ENCODE measurements at places on chromosomes 3 and 15.

DNA sequence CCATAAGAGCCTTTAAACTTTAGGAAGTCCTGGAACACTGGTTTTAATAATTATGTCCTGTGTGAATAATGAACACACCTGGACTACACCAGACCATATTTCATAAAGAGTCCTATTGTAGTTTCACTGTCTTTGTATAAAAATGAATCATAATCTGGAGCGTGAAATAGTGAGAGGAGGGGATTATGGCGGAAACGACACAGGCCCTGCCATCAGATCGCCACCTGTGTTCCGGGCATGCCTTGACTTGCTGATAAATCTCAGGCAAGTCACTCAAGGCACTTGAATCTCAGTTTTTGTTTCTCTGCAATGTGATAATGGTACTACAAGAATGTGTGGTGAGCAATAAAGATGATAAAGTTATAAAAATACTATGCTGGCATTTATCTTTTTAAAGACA lies 995.5 kb downstream of the MCTP2 start:
- DNase-seq = no peak

DNA sequence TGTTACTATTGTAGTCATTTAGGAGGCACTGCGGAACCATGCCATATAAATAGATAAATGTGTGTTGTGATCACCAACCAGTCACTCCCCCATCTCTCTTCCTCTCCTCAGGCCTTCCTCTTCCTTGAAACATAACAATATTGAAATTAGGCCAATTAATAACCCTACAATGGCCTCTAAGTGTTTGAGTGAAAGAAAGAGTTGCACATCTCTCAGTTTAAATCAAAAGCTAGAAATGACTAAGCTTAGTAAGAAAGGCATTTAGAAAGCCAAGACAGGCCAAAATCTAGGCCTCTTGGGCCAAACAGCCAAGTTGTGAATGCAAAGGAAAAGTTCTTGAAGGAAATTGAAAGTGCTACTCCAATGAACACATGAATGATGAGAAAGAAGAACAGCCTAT lies 8.1 kb upstream of the DNASE1L3 start:
- no peak for DNase-seq

- no peak for DNase-seq
Observed at GRCh38 chr3:24457719-24458118, 36.9 kb downstream of the THRB start.

DNA sequence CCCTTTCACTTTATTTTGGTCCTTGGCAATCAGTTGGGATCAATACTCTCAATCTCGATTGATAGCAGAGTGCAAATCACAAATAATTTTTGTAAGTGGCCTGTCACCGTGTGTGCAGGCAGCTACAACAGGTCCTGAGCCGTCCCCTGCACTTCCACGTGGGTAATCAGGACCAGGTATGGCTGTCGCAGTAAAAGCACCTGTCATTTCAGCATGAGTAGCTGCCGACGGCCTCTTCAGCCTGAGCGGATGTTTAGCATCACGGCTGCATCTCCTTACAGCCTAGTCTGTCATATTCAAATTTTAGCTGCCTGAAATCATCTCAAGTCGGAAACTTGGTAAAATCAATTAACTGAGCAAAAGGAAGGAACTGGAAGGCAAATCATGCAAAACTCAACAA lies 53.0 kb upstream of the FOXP1 start:
- no peak for DNase-seq

- no peak for DNase-seq
Observed at GRCh38 chr3:192121923-192122322, 605.4 kb downstream of the FGF12 start.

DNA sequence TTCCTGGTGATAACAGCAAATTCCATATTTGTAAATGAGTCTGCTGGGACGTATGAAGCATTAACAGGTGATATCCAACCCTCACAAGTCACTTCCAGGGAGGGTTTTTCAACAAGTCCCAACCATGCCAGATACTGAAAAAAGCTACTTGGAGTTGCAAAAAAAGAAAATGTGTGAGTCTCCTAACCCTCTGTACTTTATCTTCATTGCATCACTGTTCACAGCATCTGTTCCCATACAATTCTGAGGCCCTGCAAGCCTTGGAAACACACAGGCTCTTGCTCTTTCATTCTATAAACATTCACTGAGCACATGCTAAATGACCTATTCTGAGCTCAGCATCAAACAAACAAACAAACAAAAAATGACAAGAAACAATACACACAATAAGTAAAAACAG lies 120.8 kb downstream of the RFTN1 start:
- peak; percentile 63 for DNase-seq

- DNase-seq = peak; percentile 28
Observed at GRCh38 chr3:195441476-195441991, 1.3 kb downstream of the ACAP2 start.

All from fibroblast of the aortic adventitia (primary cell).